ENCODE measurements at places on chromosomes 4 and X. TPM values are rescaled to one million over a fixed set of nuclear protein-coding genes. Genes with fewer than 3 reads are reported as not detected.

PHKA2 gene
- total RNA-seq, result 13.4 TPM

VCX3B gene
- not detected for total RNA-seq

EFNB1 gene
- total RNA-seq, result 16.6 TPM

PLP1 gene
- total RNA-seq, result not detected

NOA1 gene
- 14.3 TPM for total RNA-seq

STPG2 gene
- 0.05 TPM for total RNA-seq

GLRA2 gene
- not detected for total RNA-seq

SLIT2 gene
- total RNA-seq, result 34.0 TPM
